H1 (cell line): ENCODE measurements at places on chromosomes 5 and 9.

GRCh38 chr5:95281226-95281625 is 3.7 kb downstream of the MCTP1 start:
- H3K27ac ChIP-seq, result no peak overlapping the region
- peaks cover 16% of the 10 kb centered on the region for H3K27me3 ChIP-seq
- H3K4me1 ChIP-seq, result peaks cover 3% of the 10 kb centered on the region; the same call in 1 of the 2 replicates
- H3K4me3 ChIP-seq, result no peak overlapping the region

- H3K4me3 ChIP-seq, result no peak overlapping the region
- DNase-seq, result no peak
- no peaks in the 10 kb centered on the region for H3K36me3 ChIP-seq
- H3K4me1 ChIP-seq, result 0 out of 2 replicates have a peak, but pooled peaks cover 2% of the 10 kb centered on the region
Measured at GRCh38 chr5:111227801-111228200, 3.6 kb downstream of the CAMK4 start.

DNA sequence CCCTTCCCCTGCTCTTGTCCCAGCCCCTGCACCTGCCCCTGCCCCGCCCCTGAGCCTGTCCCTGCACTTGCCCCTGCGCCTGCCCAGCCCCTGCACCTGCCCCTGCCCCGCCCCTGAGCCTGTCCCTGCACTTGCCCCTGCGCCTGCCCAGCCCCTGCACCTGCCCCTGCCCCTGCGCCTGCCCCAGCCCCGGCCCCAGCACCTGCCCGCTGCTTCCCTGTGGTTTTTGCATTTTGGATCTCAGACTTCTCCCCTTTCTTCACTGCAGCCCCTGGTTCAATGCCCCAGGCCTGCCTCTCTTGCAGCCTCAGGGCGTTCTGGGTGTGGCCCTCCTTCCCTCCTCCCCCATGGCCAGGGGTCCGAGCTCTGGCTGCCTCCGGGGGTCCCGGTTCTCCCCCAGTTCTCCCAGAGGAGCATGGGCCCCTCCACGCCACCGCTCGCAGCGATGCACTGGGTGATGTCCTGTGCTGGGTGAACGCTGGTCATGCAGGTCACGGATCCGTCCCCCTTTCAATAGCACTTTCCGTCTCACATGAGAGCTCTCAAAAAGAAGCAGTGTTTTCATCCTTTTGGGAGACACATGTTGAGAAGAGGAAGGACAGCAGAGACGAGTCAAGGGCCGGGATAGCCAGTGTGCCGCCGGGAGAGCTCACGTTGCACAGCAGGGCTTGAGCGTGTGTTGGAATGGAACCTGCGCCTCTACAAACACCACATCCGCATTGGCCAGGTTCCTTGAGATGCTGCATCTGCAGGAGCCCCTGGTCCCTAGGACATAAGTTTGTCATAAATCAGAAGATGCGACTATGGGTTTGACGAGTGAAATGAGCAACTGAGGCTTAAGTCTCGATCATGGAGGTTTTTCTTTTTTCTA is 44.0 kb upstream of the IRX4 start:
- no peak overlapping the region for H3K4me3 ChIP-seq
- H3K36me3 ChIP-seq, result no peaks in the 10 kb centered on the region; the same call in 1 of the 2 replicates
- H3K27ac ChIP-seq, result no peak overlapping the region
- no peak for DNase-seq
- peaks cover 2% of the 10 kb centered on the region for H3K27me3 ChIP-seq

DNA sequence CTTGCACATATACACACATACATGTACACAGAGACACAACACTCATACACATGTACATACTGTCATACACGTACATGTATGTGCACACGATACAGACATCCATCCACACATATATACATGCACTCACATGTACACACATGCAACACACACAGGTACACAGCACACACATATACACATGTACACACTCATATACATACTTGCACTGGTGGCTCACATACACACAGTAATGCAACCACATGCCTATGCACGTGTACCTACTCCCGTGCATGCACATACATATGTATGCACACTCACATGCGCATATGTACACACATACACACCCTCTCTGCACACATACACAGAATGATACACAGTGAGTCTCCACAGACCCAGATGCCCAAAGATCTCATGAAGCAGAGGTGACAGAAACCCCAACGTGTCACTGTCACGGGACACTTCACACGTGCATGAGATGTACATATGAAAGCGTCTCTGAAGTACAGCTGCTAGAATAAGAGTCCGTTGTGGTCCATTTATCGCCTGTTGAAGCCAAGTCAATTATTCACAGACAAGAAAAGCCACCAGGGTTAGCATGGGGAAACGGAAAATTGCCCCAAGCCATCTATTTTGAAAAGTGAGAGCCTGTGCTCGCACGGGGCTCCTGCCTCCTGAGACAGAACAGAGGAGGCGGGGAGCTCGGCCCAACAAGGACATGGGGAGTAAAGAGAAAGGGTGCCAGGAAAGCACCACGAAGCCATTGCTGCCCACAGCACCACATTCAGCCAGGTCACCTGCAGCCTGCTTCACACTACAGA is 24.9 kb downstream of the LPCAT1 start:
- no peaks in the 10 kb centered on the region for H3K27me3 ChIP-seq
- H3K4me3 ChIP-seq, result no peak overlapping the region
- peaks cover 6% of the 10 kb centered on the region for H3K4me1 ChIP-seq
- H3K36me3 ChIP-seq, result 0 out of 2 replicates have a peak, but pooled peaks cover 2% of the 10 kb centered on the region
- DNase-seq, result no peak

- no peak overlapping the region for H3K4me3 ChIP-seq
- no peak for DNase-seq
- no peaks in the 10 kb centered on the region for H3K27me3 ChIP-seq
- H3K36me3 ChIP-seq, result no peaks in the 10 kb centered on the region
- H3K4me1 ChIP-seq, result no peaks in the 10 kb centered on the region
Measured at GRCh38 chr5:38317868-38318267, 59.5 kb downstream of the EGFLAM start.

GRCh38 chr5:1524481-1524798 is 680 bp upstream of the LPCAT1 start:
- no peaks in the 10 kb centered on the region for H3K27me3 ChIP-seq
- H3K4me1 ChIP-seq, result peaks cover 23% of the 10 kb centered on the region
- H3K36me3 ChIP-seq, result no peaks in the 10 kb centered on the region

- no peak overlapping the region for H3K27ac ChIP-seq
- H3K36me3 ChIP-seq, result no peaks in the 10 kb centered on the region
- no peak overlapping the region for H3K4me3 ChIP-seq
- no peaks in the 10 kb centered on the region for H3K4me1 ChIP-seq
Measured at GRCh38 chr5:124160265-124160664, 586.2 kb downstream of the ZNF608 start.

- no peak for DNase-seq
- peaks cover 9% of the 10 kb centered on the region for H3K27me3 ChIP-seq
- H3K36me3 ChIP-seq, result no peaks in the 10 kb centered on the region
- no peaks in the 10 kb centered on the region for H3K4me1 ChIP-seq
Measured at GRCh38 chr9:114606068-114606467, 5.0 kb upstream of the TMEM268 start.

DNA sequence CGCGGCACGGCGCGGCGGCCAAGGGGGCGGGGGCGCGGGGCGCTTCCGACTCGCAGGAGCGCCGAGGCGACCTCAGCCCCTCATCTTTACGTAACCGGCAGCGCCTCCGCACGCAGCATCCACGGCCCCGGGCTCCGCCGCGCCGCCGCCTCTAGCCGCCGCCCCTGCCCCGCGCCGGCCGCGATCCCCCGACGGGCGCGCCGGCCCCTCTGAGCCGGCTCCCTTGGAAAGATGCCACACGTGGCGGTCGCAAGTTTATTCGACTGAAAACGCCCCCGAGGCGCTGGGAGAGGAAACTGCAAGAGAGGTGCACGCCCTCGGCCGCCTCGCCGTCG is 1.0 kb downstream of the KLF9 start:
- no peaks in the 10 kb centered on the region for H3K36me3 ChIP-seq
- no peak overlapping the region for H3K27ac ChIP-seq
- no peak for DNase-seq
- peak overlapping the region; percentile 57 for H3K4me3 ChIP-seq
- H3K27me3 ChIP-seq, result peaks cover 28% of the 10 kb centered on the region

- no peaks in the 10 kb centered on the region for H3K4me1 ChIP-seq
- DNase-seq, result no peak
- no peaks in the 10 kb centered on the region for H3K36me3 ChIP-seq
- no peak overlapping the region for H3K4me3 ChIP-seq
Measured at GRCh38 chr9:129716091-129716490, 36.8 kb downstream of the PTGES start.

DNA sequence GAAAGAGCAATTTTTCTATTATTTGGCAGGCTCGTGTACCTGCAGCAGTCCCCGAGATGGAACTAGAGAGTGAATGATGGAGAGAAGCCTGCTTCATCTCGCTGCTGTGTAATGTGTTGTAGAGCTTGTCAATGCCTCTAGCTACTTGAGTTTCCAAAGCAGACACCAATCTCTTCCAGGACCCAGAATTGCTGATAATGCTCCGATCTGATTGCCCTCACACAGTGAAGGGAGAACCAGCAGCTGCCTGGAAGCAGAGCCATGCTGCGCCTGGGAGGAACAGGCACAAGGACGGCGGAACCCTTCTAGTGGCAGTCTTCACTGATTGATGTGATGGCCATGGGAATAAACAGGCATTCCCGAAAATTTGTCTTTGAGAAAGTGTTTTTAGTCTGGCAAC is 288.0 kb downstream of the ICE1 start:
- no peak for DNase-seq
- no peak overlapping the region for H3K27ac ChIP-seq
- H3K27me3 ChIP-seq, result no peaks in the 10 kb centered on the region
- no peak overlapping the region for H3K4me3 ChIP-seq
- H3K36me3 ChIP-seq, result no peaks in the 10 kb centered on the region
- H3K4me1 ChIP-seq, result no peaks in the 10 kb centered on the region

DNA sequence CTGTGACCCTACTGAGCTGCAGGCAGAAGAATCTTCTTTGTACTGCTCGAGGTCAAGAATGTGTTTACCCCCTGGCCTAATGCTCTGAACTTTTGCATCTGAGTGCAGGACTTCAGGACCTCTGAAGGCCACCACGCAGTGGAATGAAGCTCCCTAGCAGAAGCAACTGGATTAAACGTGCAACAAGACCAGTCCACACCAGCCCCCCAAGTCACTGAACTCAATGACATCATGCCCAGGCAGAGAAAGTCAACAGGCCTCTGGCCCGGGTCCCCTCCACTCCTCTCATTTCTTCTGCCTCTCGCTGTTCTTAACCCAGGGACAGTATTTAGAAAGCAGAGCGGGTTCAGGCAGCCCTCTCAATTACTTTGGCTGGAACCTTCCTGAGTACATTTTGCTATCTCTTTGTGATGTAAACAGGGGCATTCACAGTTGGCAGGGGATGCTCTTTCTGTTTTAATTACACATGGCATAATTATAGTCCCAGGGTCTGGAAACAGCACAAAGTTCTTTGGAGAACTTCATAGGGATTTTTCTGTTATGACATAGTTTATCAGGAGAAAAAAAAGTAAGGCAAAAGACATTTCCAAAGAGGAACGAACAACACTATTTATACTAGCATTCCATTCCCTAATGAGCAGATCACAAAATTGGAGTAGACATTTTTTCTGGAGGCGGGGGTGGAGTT is 108.2 kb upstream of the SPATA31D4 start:
- H3K27me3 ChIP-seq, result no peaks in the 10 kb centered on the region
- no peak for DNase-seq
- no peaks in the 10 kb centered on the region for H3K36me3 ChIP-seq
- peaks cover 5% of the 10 kb centered on the region for H3K4me1 ChIP-seq

GRCh38 chr5:35281613-35282012 is 51.3 kb upstream of the PRLR start:
- no peaks in the 10 kb centered on the region for H3K4me1 ChIP-seq
- no peak overlapping the region for H3K4me3 ChIP-seq
- H3K27ac ChIP-seq, result no peak overlapping the region
- no peak for DNase-seq
- no peaks in the 10 kb centered on the region for H3K27me3 ChIP-seq

- no peaks in the 10 kb centered on the region for H3K27me3 ChIP-seq
- no peak overlapping the region for H3K4me3 ChIP-seq
- H3K27ac ChIP-seq, result no peak overlapping the region
- no peaks in the 10 kb centered on the region for H3K36me3 ChIP-seq
- no peaks in the 10 kb centered on the region for H3K4me1 ChIP-seq
Measured at GRCh38 chr5:172303162-172303561, 19.6 kb upstream of the UBTD2 start.

DNA sequence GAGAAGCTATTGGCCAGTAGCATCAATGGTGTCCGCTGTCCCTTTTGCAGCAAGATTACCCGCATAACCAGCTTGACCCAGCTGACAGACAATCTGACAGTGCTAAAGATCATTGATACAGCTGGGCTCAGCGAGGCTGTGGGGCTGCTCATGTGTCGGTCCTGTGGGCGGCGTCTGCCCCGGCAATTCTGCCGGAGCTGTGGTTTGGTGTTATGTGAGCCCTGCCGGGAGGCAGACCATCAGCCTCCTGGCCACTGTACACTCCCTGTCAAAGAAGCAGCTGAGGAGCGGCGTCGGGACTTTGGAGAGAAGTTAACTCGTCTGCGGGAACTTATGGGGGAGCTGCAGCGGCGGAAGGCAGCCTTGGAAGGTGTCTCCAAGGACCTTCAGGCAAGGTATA is 10.8 kb downstream of the TRIM32 start:
- H3K4me1 ChIP-seq, result no peaks in the 10 kb centered on the region
- no peaks in the 10 kb centered on the region for H3K27me3 ChIP-seq
- H3K36me3 ChIP-seq, result peaks cover 32% of the 10 kb centered on the region

DNA sequence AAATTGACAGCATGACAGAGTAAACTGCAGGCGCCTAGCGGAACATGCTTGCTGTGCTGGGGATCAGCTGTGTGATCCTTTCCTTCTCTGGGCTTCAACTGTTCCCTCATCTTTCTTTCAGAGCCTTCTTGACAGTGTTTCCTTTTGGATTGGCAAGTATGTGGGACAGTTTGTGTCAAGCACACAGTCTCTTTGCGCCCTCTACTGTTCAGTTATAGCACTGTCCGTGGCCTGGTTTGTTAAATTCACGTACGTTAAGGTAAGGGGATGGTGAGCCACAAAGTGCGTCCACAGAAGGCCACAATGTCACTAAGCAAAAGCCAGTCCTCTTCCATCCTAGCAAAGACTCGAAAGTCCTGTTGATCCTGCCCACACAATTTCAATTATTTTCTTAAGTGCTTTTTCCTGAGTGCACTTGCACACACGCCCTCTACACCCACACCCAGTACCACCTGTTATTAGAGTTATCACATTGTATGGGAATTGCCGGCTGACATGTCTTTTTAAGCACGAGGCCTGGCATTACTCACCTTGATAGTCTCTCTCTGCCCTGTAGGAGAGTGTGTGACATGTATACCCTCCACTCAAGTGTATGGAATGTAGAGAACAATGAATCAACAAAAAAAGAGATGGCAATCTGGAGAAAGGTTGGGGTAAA is 22.5 kb upstream of the PTPN3 start:
- H3K36me3 ChIP-seq, result no peaks in the 10 kb centered on the region
- no peaks in the 10 kb centered on the region for H3K4me1 ChIP-seq
- no peak overlapping the region for H3K27ac ChIP-seq
- no peaks in the 10 kb centered on the region for H3K27me3 ChIP-seq
- DNase-seq, result peak; percentile 80

DNA sequence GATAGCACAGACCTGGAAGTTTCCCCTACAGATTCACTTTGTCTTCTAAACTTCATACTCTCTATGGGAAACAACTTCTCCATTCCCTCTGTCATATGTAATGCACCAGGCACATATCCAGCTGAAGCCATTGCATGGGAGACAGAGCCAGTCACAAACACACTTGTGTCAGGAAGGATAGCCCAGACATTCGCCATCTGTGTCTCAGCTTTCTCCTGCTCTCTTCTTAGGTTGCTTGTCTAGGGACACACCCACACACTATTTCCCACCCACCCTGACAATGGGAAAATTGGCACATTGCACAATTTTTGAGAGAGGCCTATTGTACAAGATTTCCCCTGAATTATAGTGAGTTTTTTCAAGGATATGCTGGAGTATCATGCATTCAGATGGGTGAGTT is 158.4 kb upstream of the MPDZ start:
- H3K4me1 ChIP-seq, result no peaks in the 10 kb centered on the region
- no peaks in the 10 kb centered on the region for H3K27me3 ChIP-seq
- no peaks in the 10 kb centered on the region for H3K36me3 ChIP-seq
- no peak for DNase-seq
- no peak overlapping the region for H3K27ac ChIP-seq
- no peak overlapping the region for H3K4me3 ChIP-seq
